ENCODE measurements at places on chromosomes 6 and 20.

- no peak for DNase-seq
Measured at GRCh38 chr6:159985296-159985945, 16.5 kb downstream of the IGF2R start.

GRCh38 chr6:147255948-147256674 is 51.9 kb downstream of the STXBP5 start:
- no peak for DNase-seq

DNA sequence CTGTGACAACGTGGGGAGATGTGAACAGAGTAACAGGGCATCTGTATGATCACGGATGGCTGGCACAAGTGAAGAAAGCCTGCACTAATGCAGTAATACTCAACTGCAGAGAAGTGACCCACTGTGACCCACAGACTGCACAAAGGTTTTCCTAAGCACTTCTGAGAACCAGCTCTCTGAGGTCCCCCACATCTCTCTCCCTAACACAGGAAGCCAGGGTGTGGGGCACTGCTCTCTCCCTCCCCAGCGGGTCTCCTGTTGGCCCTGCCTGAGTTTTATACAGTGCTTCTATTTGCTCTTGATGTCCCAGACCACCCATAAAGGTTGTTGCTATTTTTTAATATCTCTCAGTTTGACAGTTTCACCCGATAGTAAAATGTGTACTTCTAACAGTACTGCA is 11.3 kb downstream of the APMAP start:
- no peak for DNase-seq

DNA sequence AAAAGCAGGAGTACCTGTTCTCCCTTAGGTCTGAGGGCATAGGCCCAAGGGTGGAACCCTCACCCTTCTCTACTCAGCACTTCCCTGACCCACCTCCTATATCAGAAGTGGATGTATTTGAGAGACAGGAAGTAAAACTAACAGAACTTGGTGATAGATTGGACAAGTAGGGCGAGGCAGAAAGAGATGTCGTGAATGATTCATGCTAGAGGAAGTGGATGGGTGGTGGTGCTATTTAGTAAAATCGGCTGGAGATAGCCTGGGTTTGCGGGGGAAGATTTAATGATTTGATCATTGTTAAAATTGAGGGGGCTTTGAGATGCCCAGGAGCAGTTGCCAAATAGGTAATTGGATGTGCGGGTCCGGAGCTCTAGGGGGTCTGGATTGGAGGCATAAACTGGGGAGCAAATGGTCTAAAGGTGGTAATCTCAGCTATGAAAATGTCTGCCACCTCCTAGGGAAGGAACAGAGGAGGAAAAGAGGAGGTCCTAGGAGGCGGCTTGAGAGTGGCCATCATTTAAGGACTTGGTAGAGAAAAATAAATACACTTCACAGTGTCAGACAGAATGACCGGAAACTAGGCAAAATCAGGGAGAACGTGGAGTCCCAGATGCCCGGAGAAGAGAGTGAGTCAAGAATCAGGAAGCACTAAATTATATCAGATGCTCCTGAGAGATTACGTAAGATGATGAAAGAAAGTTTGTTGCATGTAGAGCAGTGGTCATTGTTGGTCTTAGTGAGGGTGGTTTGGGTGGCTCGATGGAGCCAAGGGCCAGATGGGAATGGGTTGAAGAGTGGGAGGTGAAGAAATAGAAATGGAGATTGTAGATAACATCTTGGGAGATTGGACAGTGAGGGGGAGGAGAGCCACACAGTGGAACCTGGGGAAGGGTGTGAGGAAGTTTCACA is 142.0 kb downstream of the CEP57L1 start:
- no peak for DNase-seq

DNA sequence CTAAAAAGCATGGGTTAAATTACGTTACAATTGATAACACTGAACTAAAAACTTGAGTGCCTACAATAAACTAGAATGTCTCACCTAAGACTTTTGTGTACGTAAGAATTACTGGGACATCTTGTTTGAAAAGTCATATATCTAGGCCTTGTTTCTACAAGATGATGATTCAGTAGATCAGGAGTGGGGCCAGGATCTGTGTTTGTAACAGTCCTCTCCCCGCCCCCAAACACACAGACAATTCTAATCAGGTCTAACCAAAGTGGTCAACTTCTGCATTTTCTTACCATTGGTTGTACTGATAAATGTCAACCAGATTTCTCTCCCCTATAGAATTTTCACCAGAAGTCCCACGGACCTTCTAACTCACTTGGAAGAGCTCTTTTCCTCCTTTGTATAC is 56.9 kb downstream of the RAMACL start:
- DNase-seq: no peak

DNA sequence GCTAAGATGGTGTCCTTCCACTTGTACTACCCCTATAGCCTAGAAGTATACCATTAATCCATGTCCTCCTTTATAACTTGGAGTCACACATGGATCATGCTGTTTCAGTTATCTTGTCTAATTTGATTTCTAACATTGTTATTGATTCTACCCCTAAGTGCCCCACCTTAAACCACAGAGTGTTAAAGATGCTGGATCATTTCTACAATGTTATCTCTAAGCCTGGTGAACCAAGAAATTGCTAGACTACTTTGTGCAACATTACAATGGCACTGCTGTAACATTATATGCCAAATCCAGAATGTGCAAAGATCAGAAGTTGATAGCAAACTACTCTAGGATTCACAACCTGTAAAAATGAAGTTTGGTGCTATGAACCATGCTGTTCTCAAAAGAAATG is 1.7 kb downstream of the CGA start:
- DNase-seq: no peak

GRCh38 chr20:10047427-10047826 is 12.6 kb downstream of the ANKEF1 start:
- DNase-seq: no peak

GRCh38 chr6:37141281-37142049 is 28.5 kb upstream of the PIM1 start:
- no peak for DNase-seq

DNA sequence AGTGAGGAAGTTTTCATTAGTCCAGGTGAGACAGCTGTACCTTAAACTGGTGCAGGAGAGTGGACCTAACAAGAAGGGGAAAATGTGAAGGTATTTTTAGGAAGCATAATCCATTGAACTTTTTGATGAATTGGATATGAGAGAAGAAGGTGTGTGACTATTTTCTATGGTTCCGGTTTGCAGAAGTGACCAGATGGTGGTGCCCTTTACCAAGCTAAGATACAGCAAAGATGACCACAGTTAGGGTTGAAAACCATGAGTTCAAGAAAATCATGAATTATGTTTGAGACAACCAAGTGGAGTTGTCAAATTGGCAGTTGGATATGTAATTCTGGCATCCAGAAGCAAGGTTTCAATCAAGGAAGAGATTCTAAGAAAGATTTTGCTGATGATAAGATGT is 61.9 kb upstream of the NRSN1 start:
- no peak for DNase-seq

DNA sequence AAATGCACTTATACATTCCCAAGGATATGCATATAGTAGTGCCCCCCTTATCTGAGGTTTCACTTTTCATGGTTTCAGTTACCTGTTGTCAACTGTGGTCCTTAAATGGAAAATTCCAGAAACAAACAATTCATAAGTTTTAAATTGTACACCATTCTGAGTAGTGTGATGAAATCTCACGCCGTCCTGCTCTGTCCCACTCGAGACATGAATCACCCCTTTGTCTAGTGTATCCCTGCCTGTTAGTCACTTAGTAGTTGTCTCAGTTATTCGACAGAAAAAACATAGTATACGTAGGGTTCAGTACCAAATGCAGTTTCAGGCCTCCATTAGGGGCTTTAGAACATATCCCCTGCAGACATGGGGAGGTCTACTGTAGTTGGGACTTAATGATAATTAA is 57.0 kb downstream of the MAP1LC3A start:
- no peak for DNase-seq

GRCh38 chr20:32527447-32528055 is 57.6 kb downstream of the NOL4L start:
- DNase-seq: peak; percentile 48

DNA sequence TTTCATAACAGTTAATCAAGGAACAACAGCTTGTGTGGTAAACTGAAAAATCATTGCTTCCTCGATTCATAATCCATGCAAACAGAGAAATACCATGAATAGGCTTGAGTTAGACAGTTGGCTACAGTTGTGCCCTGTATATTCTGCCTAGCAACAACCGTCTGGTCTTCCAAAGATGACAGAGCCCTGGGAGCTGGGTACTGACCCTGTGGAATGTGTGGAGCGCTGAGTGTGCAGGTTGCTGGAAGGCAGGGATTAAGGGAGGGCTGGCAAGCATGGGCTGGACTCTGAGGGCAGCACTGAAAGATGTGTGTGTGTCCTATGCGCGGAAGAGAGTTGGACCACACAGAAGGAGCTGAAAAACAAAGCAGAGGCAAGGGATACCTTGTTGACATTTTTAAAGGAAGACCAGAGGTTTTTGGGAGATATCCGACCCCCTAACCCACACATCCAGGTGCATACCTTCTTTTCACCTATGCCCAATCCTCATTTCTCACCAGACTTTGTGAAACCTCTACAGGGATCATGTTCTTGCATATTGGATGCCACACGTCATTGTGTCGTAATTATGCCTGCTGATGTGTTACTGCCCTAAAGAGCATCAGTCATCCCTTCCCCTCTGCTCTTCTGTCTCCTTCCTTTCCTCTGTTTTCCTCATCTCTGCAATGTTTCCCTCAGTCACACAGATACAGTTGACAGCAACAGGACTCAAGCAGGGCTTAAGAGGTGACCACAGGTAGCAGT is 58.2 kb upstream of the VGLL2 start:
- DNase-seq: no peak

- no peak for DNase-seq
Measured at GRCh38 chr6:5764401-5764955, 242.2 kb downstream of the NRN1 start.

- no peak for DNase-seq
Measured at GRCh38 chr20:58003525-58003924, 224.9 kb downstream of the ANKRD60 start.

DNA sequence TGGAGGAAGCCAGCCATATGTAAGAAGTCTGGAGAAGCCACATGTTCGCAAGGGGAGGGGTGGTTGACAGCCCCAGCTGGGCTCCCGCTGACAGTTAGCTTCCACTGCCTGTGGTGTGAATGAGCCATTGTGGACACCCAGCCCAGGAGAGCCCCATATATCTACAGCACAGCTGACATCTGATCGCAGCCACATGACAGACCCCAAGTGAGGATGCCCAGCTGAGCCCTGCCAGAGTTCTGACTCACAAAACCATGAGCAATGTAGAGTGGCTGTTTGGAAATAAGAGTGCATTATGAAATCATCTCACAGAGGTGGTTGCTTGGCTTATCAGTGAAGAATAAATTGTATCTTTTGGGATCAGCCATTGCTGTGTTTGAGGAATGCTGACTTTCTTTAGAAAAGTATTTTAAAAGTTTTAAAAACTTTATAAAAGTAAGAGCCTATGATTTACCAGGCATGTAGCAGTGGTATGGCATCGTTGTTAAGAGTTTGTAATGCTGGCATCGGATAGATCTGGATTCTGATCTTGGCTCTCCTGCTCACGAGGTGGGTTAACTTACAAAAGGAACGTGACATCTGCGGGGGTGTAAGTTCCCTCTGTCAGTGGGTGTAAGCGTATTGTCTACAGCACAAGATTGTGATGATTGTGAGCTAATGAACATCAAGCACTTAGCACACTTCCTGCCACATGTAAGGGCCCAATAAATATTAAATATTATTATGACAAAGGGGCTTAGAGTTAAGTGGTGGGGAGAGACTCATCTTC is 24.1 kb downstream of the CFAP61 start:
- no peak for DNase-seq

DNA sequence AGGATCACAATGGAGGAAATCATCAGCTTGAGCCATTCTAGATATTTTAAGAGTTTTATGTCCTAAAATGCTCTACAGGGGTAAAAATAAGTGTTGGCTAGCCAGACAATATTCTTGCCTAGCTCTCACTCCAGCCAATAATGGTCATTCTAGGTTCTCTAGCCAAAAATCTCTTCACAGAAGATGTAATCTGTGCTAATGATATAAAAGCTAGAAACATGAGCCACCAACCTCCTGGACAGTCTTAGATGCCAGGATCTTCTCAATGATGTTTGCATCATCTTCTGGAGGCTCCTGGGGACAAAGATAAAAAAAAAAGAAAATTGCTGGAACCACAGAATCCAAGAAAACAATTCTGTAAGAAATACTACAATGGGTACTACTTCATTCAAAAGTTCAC is 119.1 kb downstream of the CHD6 start:
- DNase-seq: no peak

DNA sequence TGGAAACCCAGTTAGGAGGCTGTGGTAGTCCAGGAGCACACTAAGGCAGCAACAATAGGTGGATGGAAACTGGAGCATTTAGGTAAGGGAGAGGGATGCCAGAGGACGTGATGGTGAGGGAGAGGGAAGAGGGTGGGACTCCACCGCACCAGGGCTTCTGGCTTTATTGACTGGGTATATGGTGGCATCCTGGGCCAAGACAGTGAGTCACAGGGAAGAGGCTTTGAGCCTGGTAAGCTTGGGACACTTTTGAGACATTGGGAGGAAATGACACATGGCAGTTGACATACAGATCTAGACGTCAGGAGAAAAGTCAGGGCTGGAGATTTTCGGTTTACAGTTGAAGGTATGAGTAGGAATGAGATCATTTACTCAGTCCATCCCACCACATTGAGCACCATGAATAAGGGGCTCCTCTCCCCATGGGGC is 14.9 kb downstream of the NT5E start:
- DNase-seq: no peak

GRCh38 chr6:155382338-155382685 is 68.0 kb upstream of the TFB1M start:
- no peak for DNase-seq

DNA sequence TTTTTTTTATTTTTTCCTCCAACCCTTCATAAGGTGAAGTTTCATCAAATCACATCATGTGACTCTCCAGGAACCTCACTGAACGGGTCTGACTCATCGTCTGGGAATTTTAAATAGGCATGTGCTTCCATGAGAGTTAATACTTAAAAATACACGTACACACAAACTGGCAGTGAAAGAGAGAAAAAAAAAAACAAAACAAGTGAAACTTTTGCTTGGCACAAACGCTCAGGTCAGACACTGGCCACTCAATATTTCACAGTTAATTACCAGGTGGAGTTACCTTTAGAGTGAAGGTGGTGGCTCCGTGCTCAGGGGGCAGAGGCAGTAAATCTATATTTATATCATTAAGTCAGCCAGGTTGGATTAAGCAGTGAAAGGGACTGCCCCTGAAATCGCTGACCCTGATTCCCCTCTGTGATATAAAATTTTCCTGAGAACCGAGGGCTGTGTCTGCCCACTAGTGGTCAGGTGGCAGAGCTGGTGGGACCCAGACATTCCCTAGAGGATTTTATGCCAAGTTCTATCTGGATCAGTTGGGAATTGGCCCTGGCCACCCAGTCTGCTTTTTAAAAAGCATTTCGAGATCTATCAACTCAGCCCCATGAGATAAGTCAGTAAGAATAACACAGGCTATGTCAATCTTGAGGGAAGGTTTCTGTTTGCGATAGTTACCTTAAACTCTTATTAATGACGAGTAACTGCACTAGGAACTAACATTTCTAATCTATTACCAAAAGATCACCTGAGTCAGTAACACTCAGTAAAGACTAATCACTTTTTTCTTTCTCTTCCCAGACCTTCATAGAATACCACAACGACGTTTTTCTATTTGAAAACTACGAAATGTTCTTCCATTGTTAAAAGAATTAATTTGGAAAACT is 259.1 kb downstream of the HDGFL1 start:
- DNase-seq: no peak

Data from activated naive CD8-positive, alpha-beta T cell treated with anti-CD3 and anti-CD28 coated beads, Interleukin-2, amount 10 ng/mL, durations not matched to agents 7 days and 5 days (primary cell).